ENCODE measurements at places on chromosomes 12 and 14.

DNA sequence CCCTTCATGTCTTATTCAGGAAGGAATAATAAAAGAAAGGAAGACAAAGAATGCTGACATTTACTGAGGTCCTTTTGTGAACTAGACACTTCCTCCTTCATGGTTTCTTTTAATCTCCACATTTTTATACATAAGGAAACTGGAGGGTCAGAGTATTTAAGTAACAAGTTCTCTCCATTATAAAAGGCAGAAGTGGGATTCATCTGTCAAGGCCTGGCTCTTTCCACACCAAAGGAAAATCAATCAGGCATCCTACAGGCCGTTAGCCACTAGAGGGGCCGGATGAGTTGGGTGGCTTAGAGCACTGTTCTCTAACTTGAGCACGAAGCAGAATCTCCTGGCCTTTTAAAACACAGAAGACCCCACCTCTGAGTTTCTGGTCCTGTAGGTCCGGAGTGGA, 36.8 kb upstream of the NINJ2 start:
- no peak for DNase-seq

- DNase-seq = no peak
These were observed 2.5 kb downstream of the LGALS3 start for GRCh38 chr14:55131370-55132137.

DNA sequence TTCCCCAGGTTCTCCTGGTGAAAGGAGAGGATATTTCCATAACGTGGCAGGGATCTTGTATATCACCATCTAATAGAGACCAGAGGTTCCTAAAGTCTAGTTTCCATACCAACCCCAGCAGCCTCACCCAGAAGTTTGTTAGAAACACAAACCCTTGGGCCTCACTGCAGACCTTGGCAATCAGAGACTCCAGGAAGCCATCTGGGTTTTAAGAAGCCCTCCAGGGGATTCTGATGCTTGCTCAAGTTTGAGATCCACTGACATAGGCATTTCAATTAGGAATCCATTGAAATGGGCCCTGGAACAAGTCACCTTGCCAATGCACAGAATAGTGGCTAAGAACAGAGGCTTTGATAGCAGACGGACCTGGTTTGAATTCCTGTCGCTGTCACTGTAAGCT, 2.2 kb upstream of the CMKLR1 start:
- no peak for DNase-seq

DNA sequence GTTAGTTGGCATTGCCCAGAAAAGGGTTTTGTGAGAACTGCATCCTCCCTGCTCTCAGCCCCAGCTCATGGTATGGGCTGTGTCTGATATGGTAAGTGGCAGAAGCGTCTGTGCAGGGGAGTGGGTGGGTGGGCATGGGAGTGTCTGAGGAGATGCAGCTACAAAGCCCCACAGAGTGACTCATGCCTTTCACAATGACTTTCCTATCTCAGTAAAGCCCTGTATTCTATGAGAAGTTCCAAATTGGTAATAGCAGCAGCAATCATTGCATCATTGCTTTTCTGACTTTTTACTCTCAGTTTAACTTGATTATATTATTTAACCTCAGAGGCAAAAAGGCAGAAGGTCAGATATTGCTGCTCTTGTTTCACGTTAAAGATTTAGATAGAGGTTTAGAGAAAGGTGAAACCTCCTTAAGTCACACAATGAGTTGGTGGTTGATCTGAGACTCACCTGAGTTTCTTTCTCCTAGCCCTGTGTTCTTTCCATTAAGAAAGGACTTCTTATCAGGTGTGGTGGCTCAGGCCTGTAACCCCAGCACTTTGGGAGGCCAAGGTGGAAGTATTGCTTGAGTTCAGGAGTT, 171.7 kb downstream of the SLC5A8 start:
- DNase-seq = no peak

GRCh38 chr14:21238823-21239518, 30.3 kb downstream of the HNRNPC start:
- DNase-seq = no peak

DNA sequence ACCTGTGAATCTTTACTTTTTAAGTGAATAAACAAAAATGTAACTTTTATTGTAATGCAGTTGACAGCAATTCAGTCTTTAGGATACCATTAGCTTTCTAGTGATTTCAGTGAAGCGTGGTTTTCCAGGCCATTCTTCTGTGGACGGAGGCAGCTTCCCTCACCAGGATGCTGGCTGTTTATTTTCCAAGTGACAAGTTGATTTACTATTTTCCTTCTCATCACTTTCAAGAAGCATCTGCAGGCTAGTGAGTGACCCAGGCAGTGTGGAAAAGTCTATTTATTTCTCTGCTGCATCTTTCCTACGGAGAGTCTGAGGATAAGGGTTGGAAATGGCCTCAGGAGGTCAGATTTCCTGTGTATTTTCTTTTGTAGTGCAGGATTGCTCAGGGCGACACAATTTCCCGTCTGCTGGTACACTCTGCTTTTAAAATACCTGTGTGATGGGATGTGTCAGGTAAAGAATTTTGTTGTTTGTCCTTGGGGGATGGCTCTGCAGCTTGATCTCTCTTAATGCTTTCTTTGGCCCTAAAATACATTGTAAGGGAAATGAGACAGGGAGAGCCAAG, 467.8 kb downstream of the NRXN3 start:
- DNase-seq = no peak
